LNCaP clone FGC (cell line): ENCODE measurements at places on chromosomes 1 and 21.

- no peak for DNase-seq
Observed at GRCh38 chr21:45405819-45406762, 1.1 kb downstream of the COL18A1 start.

GRCh38 chr1:22290157-22290556 lies 147.3 kb upstream of the WNT4 start:
- no peak for DNase-seq

GRCh38 chr1:196733091-196733970 lies 41.3 kb upstream of the CFHR3 start:
- DNase-seq = no peak

GRCh38 chr1:36934061-36934460 lies 100.3 kb downstream of the GRIK3 start:
- DNase-seq = no peak

- DNase-seq = peak; percentile 10
Observed at GRCh38 chr1:101520302-101520701, 283.5 kb downstream of the S1PR1 start.

- DNase-seq = no peak
Observed at GRCh38 chr1:31843506-31843905, 27.7 kb upstream of the SPOCD1 start.

GRCh38 chr1:116871779-116872146 lies 38.0 kb upstream of the PTGFRN start:
- no peak for DNase-seq

DNA sequence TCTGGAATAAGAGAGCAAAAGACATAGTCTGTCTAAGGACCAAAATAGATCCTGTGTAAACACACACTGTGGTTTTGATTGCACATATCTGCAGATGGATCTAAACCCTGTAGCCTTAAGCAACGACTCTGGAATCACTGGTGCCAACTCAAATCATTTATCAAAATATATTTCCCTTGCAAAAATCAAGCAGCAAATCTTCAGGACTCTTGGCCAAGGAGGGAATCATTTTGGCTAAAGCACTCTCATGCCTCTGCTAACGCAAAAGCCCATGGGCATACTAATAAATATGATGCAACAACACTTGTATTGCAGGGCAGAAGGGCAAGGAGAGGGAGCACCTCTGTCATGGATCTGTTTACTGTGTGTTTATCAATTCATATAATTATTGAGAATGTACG lies 155.4 kb upstream of the DUSP10 start:
- DNase-seq = peak; percentile 17

- peak; percentile 92 for DNase-seq
Observed at GRCh38 chr1:205563927-205564441, 59.5 kb downstream of the CDK18 start.

DNA sequence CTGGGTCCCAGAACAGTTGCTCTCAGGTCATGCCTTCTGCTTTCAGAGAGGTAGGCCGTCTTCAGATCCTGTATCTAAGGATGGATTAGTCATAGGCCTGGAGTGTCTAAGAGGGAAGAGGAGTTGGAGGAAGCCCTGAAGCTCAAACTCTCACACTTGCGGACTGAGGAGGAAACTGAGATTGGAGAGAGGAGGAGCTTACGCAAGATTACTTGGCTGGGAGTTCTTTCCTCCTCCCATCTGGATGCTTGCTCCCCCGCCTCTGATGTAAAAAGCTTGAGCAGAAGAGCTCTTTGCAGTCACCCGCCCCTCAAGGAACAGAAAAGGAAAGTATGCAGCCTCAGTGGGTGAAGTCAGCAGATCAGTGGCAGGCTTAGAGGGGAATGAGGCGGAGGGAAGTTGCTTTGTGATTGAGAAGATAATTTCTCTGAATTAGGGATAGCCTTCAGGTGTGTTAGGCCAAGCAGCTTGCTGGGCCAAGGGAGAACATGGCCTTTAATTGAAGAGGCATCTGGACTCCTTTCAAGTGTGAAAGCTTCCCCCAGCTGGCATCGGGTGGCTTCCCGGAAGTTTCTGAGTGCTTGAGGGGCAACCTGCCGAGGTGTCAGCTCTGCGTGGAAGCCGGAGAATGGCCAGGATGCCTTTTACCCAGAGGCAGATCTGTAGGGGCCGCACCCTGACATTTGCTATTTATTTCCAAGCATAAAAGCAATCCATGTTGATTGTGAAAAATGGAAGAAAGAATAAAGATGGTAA lies 6.6 kb downstream of the ADORA1 start:
- DNase-seq = no peak
